ENCODE measurements at places on chromosomes 2 and 18. TPM values are rescaled to one million over a fixed set of nuclear protein-coding genes. Genes with fewer than 3 reads are reported as not detected.

Gene TUBB8B
- total RNA-seq, result not detected

Gene DYNAP
- not detected for total RNA-seq

Gene SAG
- 0.11 TPM for total RNA-seq

Gene SGO2
- total RNA-seq, result 5.4 TPM

Gene PLEKHM3
- 27.7 TPM for total RNA-seq

Gene CCDC102B
- total RNA-seq, result 9.9 TPM

Gene CCDC74A
- 0.95 TPM for total RNA-seq

Gene OXER1
- total RNA-seq, result 2.7 TPM

Gene TIA1
- 93.2 TPM for total RNA-seq

Gene CDH20
- not detected for total RNA-seq

DNA sequence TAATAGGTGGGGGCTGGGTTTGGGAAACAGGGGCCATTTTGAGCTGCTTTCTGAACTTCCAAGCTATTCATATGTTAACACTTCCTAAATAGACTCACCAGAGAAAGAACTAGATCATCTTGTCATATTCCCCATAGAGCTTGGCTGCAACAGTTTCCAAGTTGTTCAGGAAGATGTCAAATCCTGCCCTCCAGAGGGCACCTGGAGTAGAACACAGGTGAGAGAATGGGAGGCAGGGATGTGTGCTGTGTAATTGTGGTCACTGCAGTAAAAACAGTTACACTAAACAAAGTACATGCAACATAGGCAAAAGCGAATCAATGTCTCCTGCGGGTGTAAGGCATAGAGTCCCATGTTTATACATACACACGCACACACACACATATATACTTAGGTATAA, 34.5 kb upstream of the LRRC30 start:
- no peak for DNase-seq

DNA sequence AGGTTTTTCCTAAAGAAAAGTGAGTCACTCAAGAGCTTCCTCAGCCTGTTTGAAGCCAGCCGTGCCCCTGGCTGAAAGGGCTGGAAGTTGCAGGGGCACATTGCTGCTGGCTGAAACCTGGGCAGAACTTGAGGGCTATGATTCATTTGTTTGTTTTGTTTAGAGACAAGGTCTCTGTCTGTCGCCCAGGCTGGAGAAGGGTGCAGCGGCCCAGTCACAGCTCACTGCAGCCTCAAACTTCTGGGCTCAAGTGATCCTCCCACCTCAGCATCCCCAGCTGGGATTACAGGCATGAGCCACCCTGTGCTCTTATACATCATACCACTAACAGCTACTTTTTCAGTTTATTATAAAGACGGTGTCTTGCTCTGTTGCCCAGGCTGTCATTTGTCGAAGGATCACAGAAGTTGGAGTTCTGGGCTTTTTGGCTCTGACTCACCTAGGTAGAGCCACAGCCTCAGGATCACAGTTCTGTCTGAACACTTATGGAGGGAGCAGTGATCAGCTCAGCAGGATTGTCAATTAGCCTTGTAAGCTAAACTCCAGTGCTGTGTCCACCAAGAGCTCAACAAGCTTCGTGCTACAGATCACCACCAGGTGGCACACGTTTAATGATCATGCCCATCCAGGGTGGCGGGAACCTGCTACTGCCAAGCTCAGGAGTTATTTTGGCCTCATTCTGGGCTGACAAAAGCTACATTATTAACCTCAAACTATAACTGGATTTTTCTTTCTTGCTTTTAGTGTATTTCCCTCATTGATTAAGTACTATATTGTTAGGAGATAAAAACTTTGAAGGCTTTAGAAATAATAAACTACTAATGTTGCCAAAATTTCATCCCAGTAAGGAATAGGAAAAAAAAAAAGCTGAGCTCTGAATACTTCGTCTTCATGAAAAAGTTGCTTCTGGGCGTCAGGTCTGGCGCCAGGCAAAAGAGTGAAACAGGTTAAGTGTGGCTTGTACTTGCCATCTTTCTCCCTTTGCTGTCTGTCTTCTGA, 57.9 kb downstream of the ARHGEF33 start:
- peak; percentile 77 for DNase-seq

DNA sequence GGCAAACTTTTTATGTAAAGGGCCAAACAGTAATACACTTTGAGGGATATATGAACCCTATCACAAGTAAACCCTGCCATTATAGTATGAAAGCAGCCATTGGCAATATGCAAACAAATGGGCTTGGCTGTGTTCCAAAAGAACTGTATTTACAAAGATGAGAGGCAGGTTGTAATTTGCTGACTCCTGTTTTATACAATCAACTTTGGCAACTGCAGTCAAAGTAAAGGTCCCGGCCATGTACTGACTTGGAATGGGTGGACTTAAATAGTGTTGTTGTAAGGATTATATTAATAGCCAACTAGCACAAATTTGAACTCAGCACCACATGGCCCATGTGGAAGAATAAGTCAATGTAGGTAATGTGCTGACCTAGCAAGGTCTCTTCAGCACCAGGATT, 223.4 kb downstream of the WDPCP start:
- no peak for DNase-seq

DNA sequence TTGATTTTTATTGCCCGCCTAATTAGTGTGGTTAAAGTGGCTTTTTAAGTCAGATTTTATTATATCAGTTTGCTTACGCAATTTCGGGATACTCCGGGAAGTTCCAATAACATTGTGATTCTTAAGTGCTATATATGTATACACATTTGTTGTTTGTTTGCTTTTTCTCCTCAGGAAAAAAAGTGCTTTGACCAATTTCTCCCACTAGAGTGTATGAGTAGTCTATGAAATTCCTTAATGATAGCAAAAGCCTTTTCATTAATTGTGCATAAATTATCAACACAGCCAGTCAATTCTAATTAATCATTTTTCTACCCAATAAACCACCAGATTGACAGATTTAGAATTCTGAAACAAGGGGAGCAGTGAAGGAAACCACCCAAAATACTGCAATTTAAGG, 172.2 kb downstream of the DPP10 start:
- DNase-seq, result no peak

GRCh38 chr2:121884511-121884921, 129.1 kb downstream of the TSN start:
- no peak for DNase-seq

GRCh38 chr2:178912416-178913048, 105.3 kb upstream of the TTN start:
- DNase-seq, result no peak

- DNase-seq, result peak; percentile 69
These were observed 3.7 kb upstream of the CRIM1 start for GRCh38 chr2:36351736-36352349.
